Upper lobe of right lung (tissue), 1 donor: ENCODE measurements at places on chromosomes 11 and 22.

- DNase-seq = no peak
These were observed 38.6 kb downstream of the SCGB1A1 start for GRCh38 chr11:62457478-62457877.

- DNase-seq = no peak
These were observed 15.2 kb upstream of the SLC6A5 start for GRCh38 chr11:20584093-20584774.

- DNase-seq = no peak
These were observed 3.7 kb downstream of the FAM180B start for GRCh38 chr11:47589977-47590861.

GRCh38 chr22:46111645-46112306 lies 38.5 kb upstream of the PPARA start:
- DNase-seq = no peak

GRCh38 chr11:73040046-73040445 lies 102.1 kb downstream of the FCHSD2 start:
- DNase-seq = no peak

DNA sequence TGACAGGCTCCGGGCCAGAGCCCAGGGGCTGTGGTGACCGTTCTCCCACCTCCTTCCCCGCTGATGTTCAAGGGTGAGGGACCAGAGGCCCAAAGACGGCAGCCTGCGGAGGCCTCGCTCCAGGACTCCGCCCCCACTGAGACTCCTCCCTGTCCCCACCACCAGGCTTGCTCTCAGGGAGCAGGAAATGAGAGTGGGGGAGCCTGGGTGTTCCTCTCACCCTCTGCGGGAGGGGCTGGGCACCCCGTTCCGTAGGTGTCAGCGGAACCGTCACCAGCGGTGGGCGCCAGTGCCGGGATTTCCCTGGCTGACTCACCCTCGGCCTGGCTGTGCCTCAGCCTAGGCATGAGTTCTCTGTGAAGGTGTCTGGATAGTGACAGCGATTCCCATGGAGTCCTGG lies 15.7 kb downstream of the DAGLA start:
- DNase-seq = peak; percentile 89

- DNase-seq = no peak
These were observed 4.9 kb downstream of the CWC15 start for GRCh38 chr11:94968334-94968958.

GRCh38 chr11:129279326-129280026 lies 87.4 kb upstream of the ARHGAP32 start:
- DNase-seq = peak; percentile 93

DNA sequence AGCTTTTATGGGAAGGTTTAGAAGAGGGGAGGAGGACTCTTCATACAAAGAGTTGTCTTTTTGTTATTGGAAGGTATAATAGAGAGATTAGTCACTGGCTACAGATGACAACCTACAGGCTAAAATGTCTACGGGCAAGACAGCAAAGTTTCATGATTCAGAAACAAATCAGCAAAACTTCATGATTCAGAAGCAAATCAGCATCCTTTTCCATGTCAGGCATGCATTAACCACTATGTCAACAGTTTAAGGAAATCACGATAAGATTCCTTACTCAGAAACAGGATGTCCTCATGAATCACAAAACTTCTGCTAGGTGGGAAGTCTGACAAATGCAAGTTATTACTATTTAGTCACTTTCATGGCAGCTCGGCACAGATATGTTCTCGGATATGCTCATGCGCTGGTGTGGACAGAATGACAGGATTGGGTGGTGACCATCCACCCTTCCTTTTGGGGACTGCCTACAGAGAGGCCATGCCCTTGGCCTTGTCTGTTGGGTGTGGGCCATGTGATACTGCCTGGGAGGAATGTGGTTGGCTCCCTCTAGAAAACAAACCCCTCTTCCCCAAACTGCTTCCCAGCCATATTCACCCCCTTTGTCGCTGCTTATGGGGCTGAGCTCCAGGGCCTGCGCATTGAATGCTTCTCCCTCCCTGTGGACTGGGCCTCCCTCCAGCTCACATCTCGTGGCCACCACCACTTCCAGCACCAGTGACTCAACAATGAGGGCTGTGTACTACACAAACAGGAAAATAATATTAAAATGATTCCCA lies 10.1 kb downstream of the C11orf91 start:
- no peak for DNase-seq

DNA sequence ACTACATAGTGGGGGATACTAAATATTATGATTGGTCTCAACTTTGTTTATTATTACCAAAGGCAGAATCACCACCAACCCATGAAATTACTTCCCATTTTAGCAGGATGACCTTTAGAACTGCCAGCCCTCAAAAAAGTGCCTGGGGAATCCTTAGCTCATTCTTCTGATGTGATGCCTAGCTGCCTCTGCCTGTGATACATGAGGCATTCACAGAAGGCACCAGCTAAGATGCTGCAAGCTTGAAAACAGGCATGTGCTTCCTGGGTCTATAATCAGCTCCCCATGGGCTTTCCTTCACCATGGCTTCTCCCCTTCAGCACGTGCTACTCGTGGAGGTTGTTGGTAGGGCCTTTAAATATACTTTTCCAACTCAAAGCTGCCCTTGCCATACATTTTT lies 50.4 kb upstream of the ARHGAP20 start:
- DNase-seq = no peak

DNA sequence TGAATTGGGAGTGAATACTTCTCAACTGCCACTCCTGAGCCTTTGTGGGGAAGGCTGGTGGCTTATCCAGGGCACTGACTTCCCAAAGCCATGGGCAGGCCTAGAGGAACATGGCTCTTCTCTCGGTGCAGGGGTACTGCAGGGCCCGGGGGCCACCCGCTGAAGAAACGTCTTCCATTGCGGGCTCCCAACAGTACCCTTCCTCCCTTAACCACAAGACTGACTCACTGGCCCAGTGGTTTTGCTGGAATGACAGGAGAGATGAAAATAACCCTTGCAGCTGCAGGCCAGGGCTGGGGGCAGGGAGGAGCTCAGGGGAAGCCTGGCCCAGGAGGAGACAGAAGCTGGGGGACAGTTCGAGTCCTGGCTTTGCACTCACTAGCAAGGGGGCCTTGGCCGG lies 13.5 kb downstream of the TXN2 start:
- DNase-seq = no peak

DNA sequence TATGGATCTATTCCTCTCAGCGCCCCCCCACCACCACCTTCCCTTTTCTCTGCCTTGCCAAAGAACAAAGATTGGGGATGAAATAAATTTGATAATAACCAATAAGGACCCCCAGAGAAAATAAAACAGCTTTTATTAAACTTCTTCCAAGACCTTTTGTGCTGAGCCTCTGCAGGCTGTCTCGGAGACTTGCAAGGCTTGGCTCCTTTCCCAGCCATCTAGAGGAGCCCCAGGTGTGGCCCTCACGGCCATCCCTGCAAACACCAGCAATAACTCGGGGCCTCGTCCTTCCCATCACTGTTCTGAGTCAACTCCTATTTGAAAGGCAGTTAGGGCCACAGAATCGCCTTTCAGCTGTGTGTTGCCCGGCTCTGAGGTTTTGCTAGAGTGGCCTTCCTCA lies 51.2 kb upstream of the LMO1 start:
- no peak for DNase-seq

DNA sequence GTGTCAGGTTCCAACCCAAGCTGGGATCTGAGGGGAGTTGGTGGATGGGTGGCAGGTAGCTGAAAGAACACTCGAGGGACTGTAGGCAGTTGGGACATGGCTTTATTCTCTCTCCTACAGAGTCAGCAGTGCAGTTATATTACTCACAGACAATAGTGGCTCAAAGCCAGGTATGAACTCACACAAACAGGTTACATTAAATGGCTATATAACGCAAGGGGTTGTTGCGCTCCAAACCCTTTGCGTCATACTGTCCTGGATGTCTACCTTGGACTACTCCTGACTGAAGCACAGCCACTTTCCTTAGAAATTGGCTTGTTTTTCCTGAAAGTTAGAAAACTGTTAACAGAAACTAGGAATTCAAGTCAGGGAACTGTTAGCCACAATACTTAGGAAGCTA lies 66.4 kb upstream of the OR4B1 start:
- no peak for DNase-seq

GRCh38 chr11:10327254-10327653 lies 22.4 kb downstream of the ADM start:
- DNase-seq = no peak

DNA sequence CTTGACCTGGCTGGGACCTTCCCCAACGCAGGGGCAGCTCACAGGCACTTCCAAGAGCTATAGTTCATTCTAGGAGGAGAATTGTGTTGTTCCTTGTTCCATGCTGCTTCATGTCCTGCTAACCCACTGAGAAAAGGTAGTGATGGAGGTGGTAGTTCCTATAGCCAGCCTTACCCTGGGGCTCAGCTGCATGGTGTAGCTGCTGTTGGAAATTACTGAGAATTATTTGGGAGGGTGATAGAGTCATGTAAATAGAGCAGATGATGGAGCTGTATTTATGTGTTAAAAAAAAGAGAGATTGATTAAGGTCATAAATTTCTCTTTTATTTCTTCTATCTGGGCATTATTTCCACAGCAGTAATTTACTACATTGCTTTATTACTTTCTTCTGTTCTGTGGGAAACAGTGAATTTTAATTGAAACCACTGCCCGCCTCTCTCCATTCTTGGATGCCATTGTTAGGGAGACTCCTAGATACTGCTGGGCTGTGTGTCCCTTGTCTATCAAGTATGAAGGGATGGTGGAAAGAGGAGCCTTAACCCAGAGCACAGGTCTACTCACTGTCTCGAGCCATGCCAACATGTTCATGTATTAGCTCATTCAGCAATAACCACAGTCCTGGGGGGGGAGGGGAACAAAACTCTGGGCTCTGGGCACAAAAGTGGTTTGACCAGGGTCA lies 309.2 kb downstream of the FAT3 start:
- no peak for DNase-seq

DNA sequence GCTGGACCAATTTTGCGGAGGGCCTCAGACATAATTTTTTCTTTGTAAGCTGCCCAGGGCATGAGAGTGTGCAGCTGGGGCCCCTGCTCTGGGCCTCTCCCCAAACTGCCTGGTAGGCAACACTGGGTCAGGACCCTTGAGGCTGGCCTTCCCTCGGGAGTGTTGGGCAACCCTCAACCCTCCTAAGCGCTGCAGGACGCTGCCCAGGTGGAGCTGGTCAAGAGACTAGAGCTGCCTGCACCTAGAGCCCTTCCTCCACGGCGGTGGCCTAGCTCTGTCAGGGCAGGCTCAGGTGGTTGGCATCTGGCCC lies 505 bp upstream of the TMEM132A start:
- no peak for DNase-seq

DNA sequence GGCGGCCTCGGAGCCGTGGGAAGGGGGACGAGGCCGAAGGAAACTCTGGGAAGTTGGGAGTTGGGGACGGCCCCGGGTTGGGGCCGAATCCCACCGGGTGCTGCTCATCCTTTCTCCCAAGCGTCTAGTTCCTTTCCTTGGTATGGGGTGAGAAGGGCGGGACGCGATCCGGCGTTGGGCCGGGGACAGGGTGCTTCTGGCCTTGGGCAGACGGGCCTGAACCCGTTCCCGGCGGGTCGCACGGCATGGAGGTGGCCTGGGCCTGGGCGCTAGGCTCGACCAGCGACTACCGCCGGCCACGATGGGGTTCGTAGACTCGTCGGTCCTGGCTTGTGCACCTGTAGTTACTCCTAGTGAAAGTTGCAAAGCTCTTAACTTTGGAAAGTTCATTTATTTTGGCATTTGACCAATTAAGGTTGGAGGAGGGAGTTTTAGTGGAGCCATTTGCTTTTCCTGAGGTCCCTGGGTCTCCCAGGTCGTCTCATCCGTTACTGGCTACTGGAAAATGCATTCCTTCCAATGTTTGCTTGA lies 1.0 kb downstream of the SYT9 start:
- DNase-seq = peak; percentile 56

DNA sequence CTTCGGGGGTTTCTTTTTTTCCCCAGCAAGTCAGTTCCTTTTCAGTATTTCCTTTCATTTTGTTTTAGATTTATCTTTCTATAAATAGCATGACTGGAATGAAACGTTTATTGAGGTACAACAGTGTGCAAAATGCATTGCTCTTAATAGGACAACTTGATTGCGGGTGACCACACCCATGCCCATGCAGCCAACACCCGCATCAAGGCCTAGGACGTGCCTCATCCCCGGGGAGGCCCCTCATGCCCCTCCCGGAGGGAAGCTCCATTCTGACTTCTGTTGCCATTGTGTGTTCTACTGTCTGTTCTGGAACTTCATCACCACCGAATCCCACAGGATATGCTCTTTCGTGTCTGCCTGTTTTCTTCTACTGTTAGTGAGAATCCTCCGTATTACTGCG lies 82.2 kb downstream of the RPS6KA4 start:
- peak; percentile 26 for DNase-seq

DNA sequence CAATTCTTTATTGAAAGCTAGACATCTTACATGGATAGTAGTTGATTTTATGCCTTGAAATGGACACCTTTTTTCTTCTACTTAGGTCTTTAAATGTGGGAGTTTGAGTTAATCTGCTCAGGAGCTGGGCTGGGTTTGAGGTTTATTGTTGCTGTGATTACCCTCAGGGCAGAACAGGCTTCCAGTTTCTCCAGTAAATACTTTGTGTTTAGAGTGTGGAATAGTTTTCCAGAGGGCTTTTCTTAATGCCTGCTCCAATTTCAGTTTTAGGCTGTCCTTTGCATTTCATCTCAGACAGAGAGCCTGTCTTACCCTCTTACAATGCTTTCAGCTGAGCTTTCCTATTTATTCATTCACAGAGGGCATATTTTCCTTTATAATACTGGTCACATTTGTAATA lies 69.9 kb upstream of the ADORA2A start:
- DNase-seq = no peak

GRCh38 chr11:11279956-11280689 lies 72.9 kb downstream of the CSNK2A3 start:
- DNase-seq = no peak

DNA sequence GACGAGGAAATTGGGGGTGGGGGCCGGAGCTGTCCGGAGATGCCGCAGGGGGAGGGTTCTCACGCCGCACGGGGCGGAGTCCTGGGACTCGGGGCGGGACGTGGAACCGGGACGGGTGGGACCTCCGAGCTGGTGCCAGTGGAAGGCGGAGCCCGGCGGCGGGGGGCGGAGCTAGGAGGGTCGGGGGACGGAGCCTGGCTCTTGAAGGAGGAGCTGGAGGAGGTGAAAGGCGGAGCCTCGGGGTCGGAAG lies 271 bp downstream of the FKBP2 start:
- DNase-seq = peak; percentile 100

GRCh38 chr22:44051961-44052360 lies 27.9 kb downstream of the PARVB start:
- DNase-seq = no peak

GRCh38 chr11:133943950-133944698 lies 12.6 kb downstream of the IGSF9B start:
- DNase-seq = no peak

DNA sequence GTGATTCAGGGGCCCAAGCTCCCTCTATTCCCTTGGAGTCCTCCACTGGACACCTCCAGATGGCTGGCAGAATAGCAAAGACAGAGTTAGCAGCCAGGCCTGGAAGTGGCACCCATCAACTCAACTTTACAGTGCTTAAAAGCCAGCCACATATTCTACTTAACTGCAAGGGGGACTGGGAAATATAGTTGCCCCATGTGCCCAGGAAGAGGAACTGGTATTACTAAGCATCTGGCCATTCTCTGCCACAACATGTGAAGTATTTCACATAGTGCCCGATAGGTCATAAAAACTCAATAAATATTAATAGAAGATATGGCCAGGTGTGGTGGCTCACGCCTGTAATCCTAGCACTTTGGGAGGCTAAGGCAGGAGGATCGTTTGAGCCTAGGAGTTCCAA lies 5.5 kb upstream of the IL10RA start:
- no peak for DNase-seq
